Stimulated activated CD4-positive, alpha-beta T cell treated with anti-CD3 and anti-CD28 coated beads, Interleukin-12 subunit alpha, Interleukin-12 subunit beta, amount 100 ng/mL, for 4 hours (primary cell): ENCODE measurements at places on chromosomes 5 and 9.
A peak's percentile ranks its signal among the peaks of the same experiment; 100 is the strongest.

GRCh38 chr5:126384985-126385384, 38.2 kb upstream of the GRAMD2B start:
- no peak for DNase-seq

GRCh38 chr9:5186416-5187169, 1.2 kb upstream of the INSL6 start:
- DNase-seq, result peak; percentile 30

DNA sequence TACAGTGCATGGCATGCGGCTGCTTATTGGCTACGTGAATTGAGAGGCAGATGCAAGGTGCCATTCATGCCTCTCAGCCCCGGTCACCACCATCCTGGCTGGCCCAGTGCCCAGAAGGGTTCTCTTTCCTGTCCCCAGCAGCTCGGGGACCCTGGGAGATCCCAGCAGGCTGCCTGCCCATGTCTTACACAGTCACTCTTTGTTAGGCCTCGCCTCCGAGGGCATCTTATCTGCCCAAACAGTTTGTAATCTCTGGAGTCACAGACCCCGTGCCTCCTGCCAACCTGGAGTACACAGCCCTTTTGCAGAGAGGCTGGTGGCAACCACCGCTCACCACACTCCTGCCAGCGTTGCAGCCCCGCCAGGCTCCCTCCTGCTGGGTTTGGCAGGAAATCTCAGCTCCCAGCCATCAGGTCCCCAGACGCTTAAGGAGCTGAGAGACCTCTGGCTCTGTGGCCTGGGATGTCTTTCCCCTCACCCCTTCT, 7.0 kb upstream of the AK1 start:
- DNase-seq, result no peak

GRCh38 chr5:115772731-115773475, 43.6 kb downstream of the CDO1 start:
- no peak for DNase-seq

GRCh38 chr9:121783521-121784507, 132.4 kb downstream of the DAB2IP start:
- no peak for DNase-seq

- DNase-seq, result no peak
These were observed 36.9 kb upstream of the ANGPTL2 start for GRCh38 chr9:127159325-127159801.

DNA sequence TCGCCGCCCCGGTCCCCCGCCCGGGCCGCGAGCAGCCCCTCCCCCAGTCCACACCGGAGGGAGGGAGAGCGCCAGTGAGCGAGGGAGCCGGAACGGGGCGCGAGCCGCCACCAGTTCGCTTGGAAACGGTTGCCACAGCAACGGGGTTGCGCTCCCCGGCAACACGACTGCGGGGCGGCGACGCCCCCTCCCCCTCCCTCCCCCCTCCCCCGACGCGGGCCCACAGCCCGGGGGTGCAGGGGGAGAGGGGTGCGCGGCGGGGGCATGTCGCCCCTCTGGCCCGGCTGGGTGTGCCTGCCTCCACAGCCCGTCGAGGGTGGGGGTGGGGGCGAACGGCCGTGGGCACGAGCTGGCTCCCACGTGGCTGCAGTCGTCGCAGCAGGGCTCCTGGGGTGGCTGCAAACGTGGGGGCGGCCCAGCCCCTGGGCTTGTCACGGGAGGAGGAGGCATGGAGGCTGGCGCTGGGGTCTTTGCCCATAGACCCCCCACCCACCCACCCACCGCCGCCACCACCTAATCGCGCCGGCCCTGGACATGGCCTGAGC, 524 bp downstream of the PRR7 start:
- DNase-seq, result peak; percentile 59

GRCh38 chr9:91776409-91777291, 173.4 kb downstream of the ROR2 start:
- no peak for DNase-seq

DNA sequence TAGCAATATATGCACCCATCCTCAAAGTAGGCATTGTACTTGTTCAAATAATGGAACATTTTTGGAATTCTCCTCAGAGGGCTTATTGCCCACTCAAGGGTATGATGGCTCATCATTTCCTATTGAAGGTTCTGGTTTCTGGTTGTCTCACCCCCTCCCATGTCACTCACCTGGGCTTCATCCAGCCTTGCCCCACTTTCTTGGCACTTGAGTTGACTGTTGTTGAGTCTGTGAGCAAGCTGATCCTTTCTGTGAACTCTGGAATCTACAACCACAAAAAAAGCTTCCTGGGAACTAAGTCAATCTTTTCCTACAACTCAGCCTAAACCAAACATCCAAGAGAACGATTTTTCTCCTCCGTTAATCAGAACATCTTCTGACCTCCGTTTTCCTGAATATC, 73.9 kb upstream of the ANKH start:
- no peak for DNase-seq

GRCh38 chr5:76813982-76814562, 4.8 kb upstream of the F2RL1 start:
- DNase-seq, result no peak

DNA sequence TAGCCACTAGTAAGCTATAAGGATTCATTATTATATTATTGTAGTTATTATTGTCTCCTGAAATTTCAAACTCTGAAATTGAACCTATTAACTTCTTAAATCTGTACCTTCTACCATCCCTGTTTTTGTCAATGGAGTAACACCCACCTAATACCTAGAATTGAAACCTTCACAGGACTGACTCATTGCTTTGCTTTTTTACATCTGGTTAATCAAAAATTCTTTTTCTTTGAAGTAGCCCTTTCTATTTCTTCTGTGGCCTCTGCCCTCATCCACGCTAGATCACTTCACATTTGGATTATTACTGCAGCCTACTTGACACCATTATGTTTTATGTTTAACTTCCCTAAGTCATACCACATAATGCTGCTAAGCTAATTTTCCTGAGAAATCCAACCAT, 35.6 kb downstream of the RBM27 start:
- DNase-seq, result no peak

GRCh38 chr9:21661626-21662025, 140.8 kb upstream of the MTAP start:
- DNase-seq, result no peak

GRCh38 chr9:38008168-38009034, 60.6 kb downstream of the SHB start:
- peak; percentile 20 for DNase-seq

DNA sequence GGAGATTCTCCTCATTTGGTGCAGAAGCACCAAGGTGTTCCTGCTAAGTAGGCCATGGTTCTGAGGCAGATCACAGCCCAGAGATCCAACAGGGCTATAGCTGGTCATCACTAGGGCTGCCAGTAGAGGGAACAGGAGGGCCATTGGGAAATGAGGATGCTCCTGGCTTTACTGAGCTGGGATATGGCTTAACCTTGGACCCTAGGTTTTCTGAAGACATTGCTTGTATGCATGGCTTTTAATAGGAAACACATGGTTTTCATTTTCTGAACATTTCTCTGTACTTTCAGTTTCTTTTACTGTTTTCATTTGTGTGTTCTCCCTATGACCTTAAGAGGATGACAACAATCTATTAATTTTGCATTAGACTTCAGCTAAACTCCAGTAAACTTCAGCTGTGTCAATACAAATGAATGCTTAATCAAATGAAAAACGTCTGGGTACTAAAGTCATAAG, at the start of gene IFNW1:
Gene IFNW1 (minus strand): TSS at position 406 of the 456 bp plus-strand sequence. CDS start 262 bp downstream, at position 144.
- DNase-seq, result no peak

- no peak for DNase-seq
These were observed 20.2 kb upstream of the RPL26L1 start for GRCh38 chr5:172939071-172939470.

DNA sequence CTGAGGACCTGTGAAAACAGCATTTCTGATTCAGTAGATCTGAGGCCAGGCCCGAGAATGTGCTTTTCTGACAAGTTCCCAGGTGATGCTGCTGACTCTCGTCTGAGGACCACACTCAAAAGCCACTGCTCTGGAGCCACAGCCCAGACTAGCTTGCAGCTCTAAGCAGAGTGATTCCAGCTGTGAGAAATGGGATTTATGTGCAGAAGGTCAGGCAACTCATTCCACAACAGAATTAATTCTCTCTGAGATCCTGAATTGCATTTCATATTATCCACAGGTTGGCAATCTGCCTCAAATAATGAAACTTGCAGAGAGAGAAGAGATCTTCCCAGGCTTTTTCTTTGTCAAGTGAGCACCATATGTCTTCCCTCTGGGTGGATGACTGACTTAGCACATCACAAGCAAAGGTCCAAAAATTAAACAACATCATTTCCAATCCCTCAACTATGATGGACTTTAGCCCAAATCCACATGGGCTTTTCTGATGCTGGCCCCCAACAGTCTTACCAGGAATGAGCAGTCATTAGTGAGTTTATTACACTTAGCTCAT, 140.2 kb downstream of the ALDH1A1 start:
- no peak for DNase-seq

GRCh38 chr9:116234081-116234480, 80.5 kb downstream of the PAPPA start:
- no peak for DNase-seq

DNA sequence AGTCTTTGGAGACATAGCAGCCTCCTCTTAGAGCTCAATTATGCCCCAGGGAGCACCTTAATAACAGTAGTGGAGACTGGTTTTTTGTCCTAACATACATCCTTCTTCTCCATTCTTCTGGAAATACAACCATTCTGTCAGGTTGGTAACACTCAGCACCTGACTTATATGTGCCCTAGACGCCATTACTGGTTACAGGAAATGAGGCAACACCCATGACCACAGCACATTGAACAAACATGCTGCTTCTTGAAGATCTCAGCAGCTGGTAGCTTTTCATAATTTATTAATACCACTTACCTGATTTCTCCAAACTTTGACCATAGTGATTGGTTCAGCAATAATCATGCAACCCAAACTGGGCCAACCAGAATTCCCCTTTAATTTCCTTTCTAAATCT, 25.1 kb upstream of the TRPM3 start:
- no peak for DNase-seq

DNA sequence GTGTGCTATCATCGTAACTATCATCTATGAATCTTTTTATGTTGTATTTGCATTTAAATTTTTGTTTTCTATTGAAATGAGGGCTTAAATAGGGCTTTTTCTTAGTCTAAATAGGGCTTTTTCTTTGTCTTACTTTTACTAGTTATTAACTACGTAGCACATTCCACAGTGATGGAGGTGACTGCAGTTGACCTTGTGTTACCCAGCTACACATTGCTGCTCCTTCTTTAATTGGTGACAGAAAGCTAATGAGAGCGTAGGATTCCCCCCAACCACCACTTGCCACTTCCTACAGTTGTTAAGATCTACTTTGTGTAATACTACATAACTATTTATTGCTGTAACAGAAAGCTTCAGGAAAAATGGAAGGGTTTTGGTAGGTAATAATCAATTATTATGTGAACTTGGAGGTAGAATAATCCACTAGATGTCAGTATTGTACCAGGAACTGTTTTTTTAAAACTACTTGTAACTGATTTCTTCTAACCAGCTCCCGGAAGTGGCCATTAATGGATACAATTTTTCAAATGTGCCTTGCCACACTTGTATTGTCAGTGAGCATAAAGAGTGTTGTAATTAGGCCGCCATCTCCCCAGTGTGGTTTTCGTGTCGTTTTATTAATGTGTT, 18.0 kb downstream of the MTRR start:
- DNase-seq, result no peak

GRCh38 chr5:157148734-157149615, 6.3 kb upstream of the MED7 start:
- peak; percentile 72 for DNase-seq

DNA sequence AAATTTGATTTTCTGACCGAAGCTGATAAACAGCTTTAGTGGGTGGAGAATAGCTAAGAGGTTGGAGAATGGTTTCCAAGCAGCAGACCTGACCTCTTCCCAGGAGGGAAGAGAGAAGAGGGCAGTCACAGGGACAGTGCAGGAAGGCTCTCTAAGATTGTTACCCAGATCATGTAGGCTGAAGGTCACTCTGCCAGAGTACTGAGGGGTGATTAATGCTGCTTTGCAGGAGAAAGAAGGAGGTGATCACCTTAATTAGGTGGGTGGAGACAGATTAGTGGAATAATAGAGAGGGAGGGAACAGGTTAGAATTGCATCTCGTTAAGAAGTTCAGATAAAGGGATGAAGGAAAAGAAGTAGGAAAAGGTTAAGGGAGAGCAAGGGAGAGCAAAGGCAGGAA, 440.5 kb downstream of the BRINP1 start:
- no peak for DNase-seq

- DNase-seq, result no peak
These were observed 46.8 kb upstream of the CD180 start for GRCh38 chr5:67243349-67243748.

DNA sequence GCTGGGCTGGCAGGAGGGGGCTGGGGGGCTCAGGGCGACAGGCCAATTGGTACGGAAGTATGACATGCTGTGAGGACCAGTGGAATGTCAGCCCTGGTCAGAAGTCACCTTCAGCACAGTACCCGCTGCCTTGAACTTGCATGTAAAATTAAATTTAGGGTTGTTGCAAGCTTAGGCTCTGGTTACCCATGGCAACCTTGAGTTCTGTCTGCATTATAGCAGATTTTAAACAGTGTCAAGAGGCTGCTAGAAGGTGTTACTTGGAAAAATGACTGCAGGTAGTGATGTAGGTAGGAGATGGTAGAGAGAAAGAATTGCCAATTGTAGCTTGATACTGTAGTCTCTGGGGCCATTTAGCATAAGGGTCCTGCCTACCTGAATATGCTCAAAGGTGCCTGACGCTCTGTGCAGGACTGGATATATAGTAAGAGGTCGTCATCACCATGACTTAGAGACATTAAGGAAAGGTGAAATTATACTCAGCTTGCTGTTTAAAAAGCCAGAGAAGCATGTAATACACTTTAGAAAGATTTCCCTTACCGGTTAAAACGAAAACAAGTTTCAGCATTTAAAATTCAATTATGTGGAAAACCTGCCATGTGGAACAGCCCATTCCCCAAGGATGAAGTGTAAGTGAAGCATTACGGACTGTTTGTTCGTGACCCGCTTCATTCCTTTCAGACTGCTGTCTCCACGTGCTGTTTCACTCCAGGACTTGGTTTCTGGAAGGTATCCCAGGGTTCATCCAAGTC, 169.0 kb downstream of the PDZD2 start:
- no peak for DNase-seq

DNA sequence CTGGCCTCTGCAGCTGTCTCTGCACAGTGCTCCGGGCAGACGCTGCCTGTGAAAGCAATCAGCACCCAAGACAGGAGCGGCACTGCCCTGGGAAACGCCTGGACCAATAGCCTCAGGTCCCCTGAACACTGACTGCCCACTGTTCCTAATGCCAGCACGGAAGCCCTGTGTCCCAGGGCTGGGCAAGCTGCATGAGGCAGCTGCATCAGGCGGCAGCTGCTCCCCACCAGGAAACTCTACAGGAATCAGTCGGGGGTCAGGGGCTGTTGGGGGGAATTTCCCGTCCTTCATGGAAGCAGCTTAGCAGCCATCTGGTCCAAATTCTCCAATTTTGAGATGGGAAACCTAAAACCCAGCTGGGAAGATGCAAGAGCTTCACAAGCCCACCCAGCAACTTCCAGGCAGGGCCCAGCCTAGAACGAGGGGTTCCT, 118.6 kb downstream of the VAV2 start:
- no peak for DNase-seq

- DNase-seq, result no peak
These were observed 13.8 kb upstream of the ZNF300 start for GRCh38 chr5:150918613-150919012.

- no peak for DNase-seq
These were observed 31.4 kb downstream of the FAM174A start for GRCh38 chr5:100566382-100567141.
